Mesenteric fat pad (tissue), 1 donor: ENCODE measurements at places on chromosomes 6 and 20.

DNA sequence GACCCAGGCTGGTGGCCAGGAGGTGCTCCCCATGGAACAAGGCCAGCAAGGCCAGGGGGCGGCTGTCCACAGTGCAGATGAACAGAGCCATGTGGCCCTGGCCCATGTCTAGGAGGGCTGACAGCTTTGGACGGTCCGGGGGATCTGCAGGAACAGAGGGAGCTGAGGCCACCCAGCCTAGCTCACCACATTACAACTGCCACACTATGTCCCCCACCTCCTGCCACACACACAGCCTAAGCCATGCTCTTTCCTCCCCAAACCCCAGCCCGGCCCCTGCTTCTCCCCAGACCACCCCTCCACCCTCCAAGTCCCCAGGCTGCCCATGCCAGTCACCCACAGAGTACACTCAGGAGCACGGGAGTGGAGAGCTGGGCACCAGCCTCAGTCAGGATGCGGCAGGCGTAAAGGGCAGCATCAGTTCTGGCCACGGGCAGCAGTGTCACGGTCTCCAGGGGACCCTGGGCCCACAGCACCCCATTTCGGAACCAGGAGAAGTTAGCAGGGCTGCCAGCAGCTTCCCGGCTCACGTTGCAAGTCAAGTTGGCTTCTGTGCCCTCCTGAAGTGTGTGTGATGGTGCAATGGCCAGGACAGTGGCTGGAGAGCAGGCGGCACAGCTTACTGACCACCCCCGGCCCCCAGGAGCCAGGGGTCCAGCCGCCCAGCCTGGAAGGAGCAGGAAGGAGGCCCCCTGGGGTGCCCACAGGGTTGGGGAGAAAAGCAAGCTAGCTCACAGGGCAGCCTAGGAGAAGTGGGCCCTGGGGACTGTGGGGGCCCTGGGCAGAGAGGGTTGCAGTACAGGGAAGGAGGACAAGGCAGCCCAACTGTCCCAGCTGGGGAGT lies 15.2 kb upstream of the ADAM33 start:
- DNase-seq, result no peak

- no peak for DNase-seq
These were observed 577 bp downstream of the LSM14B start for GRCh38 chr20:62122654-62123449.

DNA sequence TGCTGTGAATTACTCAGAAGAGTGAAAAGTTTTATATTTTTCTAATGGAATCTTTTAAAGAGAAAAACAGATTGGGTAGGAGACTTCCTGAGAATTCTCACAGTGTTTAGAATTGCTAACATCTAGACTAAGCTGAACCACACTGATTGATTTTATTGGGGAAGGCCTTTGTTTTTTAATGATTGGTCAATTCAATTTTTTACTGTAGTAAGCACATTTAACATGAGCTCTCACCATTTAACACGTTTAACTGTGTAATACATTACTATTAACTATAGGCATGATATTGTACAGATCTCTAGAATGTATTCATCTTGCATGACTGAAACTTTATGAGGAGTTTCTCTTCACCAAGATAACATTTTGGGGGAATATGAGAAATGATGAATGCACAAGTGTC lies 987.3 kb downstream of the PHF3 start:
- no peak for DNase-seq

GRCh38 chr6:159832946-159833345 lies 32.9 kb downstream of the PNLDC1 start:
- no peak for DNase-seq

DNA sequence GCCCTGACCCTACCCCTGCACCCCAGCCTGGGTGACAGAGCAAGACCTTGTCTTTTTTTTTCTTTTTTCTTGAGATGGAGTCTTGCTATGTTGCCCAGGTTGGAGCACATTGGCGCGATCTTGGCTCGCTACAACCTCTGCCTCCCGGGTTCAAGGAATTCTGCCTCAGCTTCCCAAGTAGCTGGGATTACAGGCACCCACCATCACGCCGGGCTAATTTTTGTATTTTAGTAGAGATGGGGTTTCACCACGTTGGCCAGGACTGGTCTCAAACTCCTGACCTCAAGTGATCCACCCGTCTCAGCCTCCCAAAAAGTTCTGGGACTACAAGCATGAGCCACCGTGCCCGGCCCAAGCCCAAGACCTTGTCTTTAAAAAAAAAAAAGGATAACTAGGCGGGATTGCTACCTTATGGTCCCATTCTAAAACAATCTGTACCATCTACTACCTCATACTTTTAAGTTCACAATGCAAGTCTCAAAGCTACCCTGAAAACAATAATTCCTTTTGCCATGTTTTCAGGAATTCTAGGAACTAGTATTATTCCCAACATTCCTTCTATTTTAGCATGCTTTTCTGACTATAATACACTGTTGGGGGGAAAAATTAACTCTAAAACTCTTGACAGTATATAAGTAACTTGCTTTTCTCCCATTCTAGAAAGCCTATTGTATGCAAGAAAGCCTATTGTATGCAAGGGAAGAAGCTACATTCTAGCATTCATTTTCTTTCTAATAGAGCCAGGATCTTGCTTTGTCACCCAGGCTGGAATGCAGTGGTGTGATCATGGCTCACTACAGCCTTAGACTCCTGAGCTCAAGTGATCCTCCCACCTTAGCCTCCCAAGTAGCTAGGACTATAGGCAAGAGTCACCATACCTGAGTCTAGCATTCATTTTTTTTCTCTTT lies 6.6 kb downstream of the TUBB start:
- DNase-seq, result no peak

DNA sequence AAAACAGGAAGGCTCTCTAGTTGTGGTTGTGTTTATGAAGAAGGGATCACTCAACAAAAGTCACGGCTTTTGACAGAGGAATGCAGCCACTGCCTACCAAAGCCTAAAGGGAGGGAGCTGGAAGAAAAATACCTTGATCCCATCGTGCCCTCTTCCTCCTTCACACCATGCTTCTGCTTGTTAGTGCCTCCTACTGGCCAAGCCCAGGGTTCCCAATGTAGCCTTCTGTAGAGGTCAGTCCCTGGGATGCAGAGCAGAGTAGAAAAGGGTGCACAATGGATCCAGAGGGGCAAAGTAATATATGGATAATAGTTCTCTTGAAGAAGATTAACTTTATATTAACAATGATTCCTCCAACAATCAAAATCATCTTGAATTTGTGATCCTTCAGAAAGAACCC lies 293.5 kb upstream of the FERMT1 start:
- DNase-seq, result no peak

DNA sequence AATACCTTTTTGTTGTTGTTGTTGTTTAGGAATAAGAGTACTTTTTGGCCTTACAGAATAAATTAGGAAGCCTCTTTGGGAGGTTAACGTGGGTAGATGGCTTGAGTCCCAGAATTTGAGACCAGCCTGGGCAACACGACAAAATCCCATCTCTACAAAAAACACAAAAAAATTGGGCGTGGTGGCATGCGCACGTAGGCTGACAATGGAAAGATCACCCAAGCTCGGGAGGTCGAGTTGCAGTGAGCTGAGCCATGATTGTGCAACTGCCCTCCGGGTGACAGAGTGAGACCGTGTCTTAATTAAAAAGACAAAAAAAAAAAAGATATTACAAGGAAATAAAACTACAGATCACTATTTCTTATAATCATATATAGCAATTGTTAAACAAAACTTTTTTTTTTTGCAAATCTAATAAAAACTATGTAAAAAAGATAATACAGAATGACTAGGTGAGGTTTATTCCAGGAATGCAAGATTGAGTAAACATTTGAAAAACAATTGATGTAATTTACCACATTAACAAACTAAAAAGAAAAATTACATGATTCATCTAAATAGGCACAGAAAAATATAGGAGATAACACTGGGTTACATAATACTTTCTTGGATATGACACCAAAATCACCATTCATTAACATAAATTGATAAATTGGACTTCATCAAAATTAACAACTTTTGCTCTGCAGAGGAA lies 43.6 kb upstream of the ASCC3 start:
- no peak for DNase-seq

DNA sequence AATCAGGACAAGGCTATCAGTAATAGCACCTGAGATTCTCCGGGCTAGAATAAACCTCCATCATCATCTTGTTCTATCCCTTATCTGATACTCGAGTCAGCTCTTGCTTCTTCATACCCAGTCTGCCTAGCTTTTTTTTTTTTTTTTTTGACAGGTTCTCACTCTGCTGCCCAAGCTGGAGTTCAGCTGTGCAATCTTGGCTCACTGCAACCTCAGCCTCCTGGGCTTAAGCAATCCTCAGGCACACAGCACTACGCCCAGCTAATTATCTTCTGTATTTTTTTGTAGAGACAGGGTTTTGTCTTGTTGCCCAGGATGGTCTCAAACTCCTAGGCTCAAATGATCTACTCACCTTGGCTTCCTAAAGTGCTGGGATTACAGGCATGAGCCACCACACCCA lies 19.5 kb downstream of the SRSF6 start:
- DNase-seq, result no peak

- no peak for DNase-seq
These were observed 18.5 kb downstream of the ATP9A start for GRCh38 chr20:51749674-51750036.

GRCh38 chr6:39361657-39362486 lies 39.4 kb upstream of the KCNK16 start:
- DNase-seq, result peak; percentile 90

GRCh38 chr20:26276554-26277210 lies 580.0 kb upstream of the ZNF337 start:
- no peak for DNase-seq

GRCh38 chr6:31479933-31480535 lies 17.9 kb upstream of the MICB start:
- no peak for DNase-seq

- DNase-seq, result no peak
These were observed 16.5 kb upstream of the LIN28B start for GRCh38 chr6:104940238-104940892.

DNA sequence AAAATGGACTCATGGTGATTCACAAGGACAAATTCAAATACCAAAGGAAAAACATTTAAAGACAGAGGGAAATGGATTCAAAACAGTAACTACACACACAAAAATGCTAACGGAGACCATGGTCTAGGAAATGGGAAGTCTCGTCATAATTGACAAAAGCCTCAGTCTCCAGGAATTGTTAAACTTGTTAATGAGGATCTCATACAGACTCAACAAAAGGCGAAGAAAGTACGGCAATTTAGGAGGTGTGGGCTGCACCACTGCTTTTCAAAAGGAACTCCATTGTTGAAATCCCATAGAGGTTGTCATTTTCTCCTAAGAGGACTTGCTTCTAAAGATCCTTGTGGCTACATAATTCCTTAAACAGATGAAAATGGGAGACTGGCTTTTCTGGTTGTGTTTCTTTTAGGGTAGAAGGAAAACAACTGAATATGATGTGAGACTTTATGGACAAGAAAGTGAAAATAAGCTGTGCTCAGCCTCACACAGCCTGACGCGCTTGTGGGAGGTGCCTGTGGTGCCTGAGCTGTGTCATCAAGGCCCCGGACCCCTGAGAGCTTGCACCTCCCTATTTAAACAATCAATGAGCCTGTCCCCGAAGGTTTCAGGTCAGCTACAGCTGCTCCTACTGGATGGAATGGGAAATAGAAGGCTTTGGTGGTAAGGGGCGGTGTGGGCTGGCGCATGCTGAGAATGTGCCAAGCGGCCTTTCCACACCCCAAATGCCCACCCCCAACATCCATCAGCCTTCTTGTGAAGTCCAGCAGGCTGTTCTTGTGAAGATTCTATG lies 2.5 kb upstream of the CLDN20 start:
- no peak for DNase-seq

DNA sequence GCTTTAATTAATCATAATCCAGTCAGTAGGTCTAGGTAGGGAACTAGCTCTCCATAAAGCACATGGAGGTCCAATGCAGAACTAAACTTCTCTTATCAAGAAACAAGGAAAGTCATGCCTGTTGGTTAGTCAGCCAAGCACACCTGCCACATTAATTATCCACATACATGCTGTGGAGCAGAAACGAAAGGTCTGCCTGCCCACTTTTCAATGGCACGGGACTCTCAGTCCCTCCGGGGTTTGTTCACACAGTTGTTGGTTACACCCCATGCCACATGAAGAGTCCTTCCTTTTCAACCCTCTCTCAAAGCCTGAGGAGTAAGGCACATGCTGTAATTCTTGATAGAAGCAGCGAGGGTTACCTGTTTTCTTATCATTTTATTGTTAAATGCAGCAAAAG lies 1096.4 kb upstream of the MAP3K7 start:
- no peak for DNase-seq
